ENCODE measurements at places on chromosomes 3 and 15. TPM values are rescaled to one million over a fixed set of nuclear protein-coding genes. Genes with fewer than 3 reads are reported as not detected.

The DNAJC17 gene
- total RNA-seq = 28.4 TPM

The ISL2 gene
- total RNA-seq = 0.38 TPM

The DNAJB11 gene
- 37.8 TPM for total RNA-seq

The GOLGA8Q gene
- total RNA-seq = not detected

The IQGAP1 gene
- total RNA-seq = 265 TPM

DNA sequence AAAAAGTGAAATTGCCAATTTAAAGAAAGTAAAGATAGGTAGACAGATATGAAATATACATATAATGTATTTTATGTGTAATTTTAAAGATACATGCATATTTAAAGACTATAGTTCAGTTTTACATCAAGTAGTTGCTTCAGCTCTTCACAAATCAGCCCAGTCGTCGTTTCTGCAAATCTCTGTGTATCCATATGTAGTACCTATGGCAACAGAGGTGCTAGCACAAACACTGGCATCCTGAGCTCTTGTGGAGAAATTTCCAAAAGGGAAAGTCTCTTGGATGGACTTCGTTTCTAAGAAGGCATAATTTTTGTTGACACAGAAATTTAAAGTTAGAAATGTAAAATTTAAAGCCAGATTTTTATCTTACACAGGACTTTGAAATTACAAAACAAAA is 1284.7 kb downstream of the ROBO1 start:
- H3K4me1 ChIP-seq = no peaks in the 10 kb centered on the region
- no peak for DNase-seq
- no peak overlapping the region for H3K27ac ChIP-seq
- no peaks in the 10 kb centered on the region for H3K27me3 ChIP-seq
- no peaks in the 10 kb centered on the region for H3K36me3 ChIP-seq

GRCh38 chr3:128492671-128493569 is at the start of gene GATA2:
Gene GATA2 (minus strand): TSS chr3:128493201. CDS start chr3:128487031, 6,170 bp downstream.
- H3K27me3 ChIP-seq = peaks cover 94% of the 10 kb centered on the region
- H3K4me3 ChIP-seq = peak within 1 kb of the TSS; percentile 65
- no peaks in the 10 kb centered on the region for H3K36me3 ChIP-seq

DNA sequence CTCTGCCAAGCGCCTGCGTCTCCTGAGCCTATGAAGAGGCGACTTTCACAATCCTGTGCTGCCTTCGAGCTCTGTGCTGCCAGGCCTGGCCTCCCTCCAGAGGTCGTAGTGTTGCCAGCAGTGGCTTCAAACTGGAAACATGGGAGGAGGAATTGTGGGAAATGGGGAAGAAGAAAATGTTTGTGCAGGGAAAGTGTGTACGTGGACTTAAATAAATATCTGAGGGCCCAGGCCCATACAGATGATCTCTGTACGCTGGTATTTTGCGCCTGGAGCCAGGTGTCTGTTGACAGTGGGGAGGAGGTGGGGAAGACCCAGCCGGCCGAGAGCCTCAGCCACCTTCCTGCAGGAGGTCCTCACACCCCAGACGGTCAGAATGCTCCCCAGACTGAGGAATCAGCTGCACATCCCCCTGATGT is 44.6 kb downstream of the ZBTB38 start:
- no peaks in the 10 kb centered on the region for H3K27me3 ChIP-seq
- DNase-seq = peak; percentile 89
- H3K36me3 ChIP-seq = peaks cover 53% of the 10 kb centered on the region
- peak overlapping the region; percentile 36 for H3K4me3 ChIP-seq
- peak overlapping the region; percentile 94 for H3K27ac ChIP-seq
